ENCODE measurements at places on chromosomes 11 and 22.
A peak's percentile ranks its signal among the peaks of the same experiment; 100 is the strongest.

GRCh38 chr11:24574461-24574860, 77.6 kb downstream of the LUZP2 start:
- H3K27ac ChIP-seq, result no peak overlapping the region
- H3K4me1 ChIP-seq, result no peaks in the 10 kb centered on the region
- H3K36me3 ChIP-seq, result no peaks in the 10 kb centered on the region
- H3K27me3 ChIP-seq, result no peaks in the 10 kb centered on the region

- no peaks in the 10 kb centered on the region for H3K36me3 ChIP-seq
- H3K27me3 ChIP-seq, result no peaks in the 10 kb centered on the region
- no peak overlapping the region for H3K4me3 ChIP-seq
- DNase-seq, result no peak
These were observed 95.4 kb downstream of the NXPE2 start for GRCh38 chr11:114773541-114774338.

DNA sequence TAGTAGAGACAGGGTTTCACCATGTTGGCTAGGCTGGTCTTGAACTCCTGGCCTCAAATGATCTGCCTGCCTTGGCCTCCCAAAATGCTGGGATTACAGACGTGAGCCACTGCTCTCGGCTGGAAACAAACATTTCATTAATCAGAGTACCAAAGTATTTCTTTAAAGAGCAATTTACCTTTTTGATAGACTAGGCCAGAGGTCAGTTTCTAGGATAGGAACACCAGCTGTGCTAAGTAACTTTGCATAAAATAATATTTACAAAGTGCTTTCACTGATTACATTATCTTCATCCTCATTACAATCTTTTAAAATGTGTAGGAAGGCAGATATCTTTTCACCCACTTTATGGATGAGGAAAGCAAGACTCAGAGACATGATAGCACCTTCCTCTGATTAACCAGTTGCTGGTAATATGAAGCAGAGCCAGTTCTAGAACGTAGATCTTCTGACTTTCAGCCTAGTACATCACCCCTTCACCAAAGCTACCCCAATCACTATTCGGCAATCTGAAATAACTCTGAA, 355.2 kb downstream of the SOX6 start:
- peak overlapping the region; percentile 48 for H3K27ac ChIP-seq
- no peak for DNase-seq

- H3K27me3 ChIP-seq, result no peaks in the 10 kb centered on the region
- no peak overlapping the region for H3K27ac ChIP-seq
- no peak for DNase-seq
These were observed 12.3 kb downstream of the TBX1 start for GRCh38 chr22:19772673-19773469.

DNA sequence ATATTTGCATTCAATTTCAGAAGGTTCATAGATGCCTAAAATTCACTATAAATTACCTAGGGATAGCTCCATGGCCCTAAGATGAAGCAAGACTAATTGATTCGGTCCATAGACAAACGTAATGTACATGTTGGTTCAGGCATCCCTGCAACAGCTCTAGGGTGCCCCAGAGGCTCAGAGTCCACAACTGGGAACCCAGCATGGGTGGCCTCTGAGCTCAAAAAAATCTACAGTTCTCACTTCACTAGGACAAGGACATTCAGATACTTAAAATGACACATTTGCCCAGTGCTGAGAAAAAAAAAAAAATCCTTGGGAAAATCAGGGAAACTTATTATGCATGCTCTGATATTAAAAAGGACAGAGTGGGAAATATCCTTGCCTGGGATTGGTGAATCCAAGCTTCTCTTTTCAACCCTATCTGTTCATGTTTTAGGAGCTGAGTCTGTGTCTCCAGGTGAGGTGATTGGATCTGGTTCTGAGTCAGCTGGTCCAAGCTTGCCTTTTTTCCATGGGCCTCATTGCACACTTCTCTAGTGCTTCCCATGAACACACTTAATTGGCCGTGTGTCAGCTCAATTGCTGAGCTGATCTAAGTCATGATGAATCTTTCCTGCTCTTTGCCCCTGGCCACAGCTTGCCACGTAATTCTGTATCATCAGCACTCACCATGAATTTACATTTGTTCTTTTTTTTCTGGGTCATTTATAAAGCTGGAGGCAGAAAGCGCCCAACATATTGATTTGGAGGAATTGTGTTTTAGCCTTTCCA, 116.3 kb upstream of the RCN1 start:
- H3K27ac ChIP-seq, result no peak overlapping the region
- DNase-seq, result no peak
- no peaks in the 10 kb centered on the region for H3K36me3 ChIP-seq
- H3K4me3 ChIP-seq, result no peak overlapping the region
- H3K4me1 ChIP-seq, result no peaks in the 10 kb centered on the region
- no peaks in the 10 kb centered on the region for H3K27me3 ChIP-seq

- no peaks in the 10 kb centered on the region for H3K36me3 ChIP-seq
- DNase-seq, result peak; percentile 82
- H3K27me3 ChIP-seq, result peaks cover 2% of the 10 kb centered on the region
- H3K27ac ChIP-seq, result no peak overlapping the region
- peak overlapping the region; percentile 41 for H3K4me3 ChIP-seq
- H3K4me1 ChIP-seq, result peaks cover 14% of the 10 kb centered on the region
These were observed 2.3 kb upstream of the DUSP8 start for GRCh38 chr11:1574238-1574932.

- no peak for DNase-seq
- H3K4me3 ChIP-seq, result no peak overlapping the region
- H3K27ac ChIP-seq, result no peak overlapping the region
- H3K27me3 ChIP-seq, result no peaks in the 10 kb centered on the region
- H3K36me3 ChIP-seq, result no peaks in the 10 kb centered on the region
These were observed 34.5 kb upstream of the OLFML1 start for GRCh38 chr11:7450836-7451235.

DNA sequence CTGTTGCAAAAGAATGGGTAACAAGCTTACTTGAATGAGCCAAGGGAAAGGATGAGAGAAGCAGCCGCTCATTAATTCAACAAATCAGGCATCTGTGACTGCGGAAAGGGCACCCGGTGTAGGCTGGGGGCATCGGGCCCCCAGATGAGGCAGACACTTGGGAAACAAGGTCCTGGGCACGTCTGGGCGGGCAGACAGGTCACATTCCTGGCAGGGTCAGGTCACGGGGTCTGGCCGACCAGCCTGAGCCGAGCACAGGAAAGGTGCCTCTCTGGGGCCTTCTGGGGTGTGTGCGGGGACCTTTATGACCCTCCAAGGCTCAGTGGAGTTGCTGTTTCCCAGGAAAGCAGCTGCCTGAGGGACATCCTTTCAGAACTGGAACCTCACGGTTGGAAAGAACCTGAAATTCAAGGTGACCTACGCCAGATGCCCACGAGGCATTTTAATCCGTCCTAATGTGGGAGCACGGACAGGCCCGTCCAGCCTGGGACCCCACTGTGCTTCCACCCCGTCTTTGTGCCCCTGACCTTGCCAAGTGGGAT, 57.1 kb downstream of the ST14 start:
- peaks cover 13% of the 10 kb centered on the region for H3K4me1 ChIP-seq
- no peak overlapping the region for H3K27ac ChIP-seq
- no peaks in the 10 kb centered on the region for H3K27me3 ChIP-seq
- DNase-seq, result peak; percentile 39
